ENCODE measurements at places on chromosomes 12 and 14.

- no peak for DNase-seq
These were observed 63.2 kb downstream of the NAV3 start for GRCh38 chr12:77893918-77894317.

GRCh38 chr12:76781321-76781720 lies 17.4 kb downstream of the ZDHHC17 start:
- DNase-seq: no peak

GRCh38 chr12:122635471-122635870 lies 67.7 kb downstream of the HCAR2 start:
- DNase-seq: no peak

DNA sequence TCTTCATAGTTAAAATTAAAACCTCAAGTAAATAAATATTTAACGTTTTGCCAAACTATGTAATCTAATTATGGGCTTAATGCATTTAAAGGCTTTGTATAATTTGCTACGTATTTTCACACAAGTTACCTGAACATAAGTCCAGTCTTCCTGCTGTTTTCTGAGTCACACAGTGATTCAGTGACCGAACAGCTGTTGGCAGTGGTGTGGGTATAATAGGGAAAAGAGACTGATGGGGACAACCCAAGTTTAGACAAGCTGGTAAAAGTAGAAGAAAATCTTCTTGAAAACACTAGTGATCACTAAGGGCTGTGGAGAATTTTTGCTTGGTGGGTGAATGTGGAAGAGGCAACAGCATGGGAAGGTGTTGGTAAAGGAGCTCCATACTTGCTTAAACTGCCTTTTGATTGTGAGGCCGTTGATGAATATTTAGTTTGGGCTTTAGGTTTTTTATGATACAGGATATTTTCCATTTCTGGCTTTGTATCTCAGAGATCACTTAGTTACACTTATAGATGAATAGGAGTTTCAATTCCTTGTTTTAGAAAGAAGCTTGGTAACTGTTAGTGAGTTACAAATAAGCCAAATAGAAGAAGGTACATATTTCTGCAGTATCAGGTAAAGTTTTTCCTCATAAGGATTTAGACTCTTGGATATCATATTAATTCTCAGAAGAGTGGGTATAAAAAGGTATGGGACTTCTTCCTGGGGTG lies 23.9 kb downstream of the LRRK2 start:
- no peak for DNase-seq

DNA sequence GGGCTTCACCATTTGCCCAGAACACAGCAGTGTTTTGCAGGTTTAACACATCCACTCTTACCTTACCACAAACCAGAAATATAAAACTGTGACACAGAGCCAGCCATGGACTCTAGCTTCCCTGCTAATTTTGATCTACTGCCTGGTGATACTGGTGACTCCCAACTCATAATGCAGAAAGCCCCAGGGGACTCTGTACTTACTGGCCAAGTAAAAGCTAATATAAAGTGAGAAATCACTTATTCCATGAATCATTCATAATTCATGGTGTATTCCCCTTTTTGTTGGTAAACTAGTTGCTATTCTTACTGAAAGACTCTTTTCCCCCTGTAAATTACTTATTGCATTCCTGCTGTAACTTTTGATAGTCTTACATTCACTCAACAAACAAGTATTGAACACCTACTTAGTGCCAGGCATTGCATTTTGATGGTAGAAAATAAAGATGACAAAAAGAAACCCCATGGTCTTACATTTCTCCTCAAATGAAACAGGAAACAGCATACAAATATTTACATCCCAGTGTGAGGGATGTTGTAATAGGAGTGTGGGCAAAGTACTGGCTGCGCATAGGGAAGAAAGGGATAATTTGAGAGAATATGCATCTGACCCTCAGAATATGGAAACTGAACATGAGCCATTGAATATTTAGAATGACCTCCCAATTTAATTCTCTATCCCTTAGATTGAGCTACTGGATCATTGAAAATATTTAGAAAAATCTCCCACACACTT lies 279.6 kb downstream of the PDZRN4 start:
- DNase-seq: no peak

DNA sequence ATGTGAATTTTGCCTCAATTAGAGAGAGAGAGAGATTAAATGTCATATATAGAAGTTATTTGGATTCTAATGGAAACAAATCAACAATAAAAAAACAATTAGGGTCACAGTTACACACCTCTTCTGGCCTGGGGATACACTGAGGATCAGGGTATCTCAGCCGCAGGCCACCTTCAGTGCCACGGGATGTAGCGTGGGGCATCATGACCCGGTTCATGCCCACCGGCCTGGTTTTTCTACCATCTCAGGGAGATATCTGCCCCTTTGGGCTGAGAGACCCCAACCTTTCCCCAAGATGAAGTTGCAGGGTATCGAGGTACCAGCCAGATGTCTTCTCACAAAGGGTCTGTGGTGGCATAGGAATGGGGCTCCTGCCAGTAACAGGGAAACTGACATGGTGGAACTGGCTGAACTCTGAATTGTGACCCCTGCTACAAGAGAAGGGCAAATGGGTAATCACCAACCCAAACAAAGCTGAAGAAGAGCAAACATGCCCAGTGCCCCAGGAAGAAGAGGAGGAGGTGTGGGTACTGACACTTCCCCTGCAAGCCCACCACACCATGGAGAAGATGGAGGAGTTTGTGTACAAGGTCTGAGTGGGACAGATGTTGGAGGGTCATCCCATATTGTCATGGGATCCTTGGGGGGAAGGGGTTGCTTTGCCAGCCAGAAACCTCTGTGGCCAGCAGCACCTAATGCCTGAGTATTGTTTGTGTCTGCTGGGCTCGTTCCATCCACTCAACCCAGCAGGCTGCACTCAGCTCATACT lies 19.5 kb downstream of the SERPINA3 start:
- DNase-seq: no peak

GRCh38 chr12:74456431-74456830 lies 81.2 kb upstream of the ATXN7L3B start:
- DNase-seq: no peak

GRCh38 chr14:36619853-36620252 lies 37.4 kb upstream of the NKX2-8 start:
- DNase-seq: no peak

DNA sequence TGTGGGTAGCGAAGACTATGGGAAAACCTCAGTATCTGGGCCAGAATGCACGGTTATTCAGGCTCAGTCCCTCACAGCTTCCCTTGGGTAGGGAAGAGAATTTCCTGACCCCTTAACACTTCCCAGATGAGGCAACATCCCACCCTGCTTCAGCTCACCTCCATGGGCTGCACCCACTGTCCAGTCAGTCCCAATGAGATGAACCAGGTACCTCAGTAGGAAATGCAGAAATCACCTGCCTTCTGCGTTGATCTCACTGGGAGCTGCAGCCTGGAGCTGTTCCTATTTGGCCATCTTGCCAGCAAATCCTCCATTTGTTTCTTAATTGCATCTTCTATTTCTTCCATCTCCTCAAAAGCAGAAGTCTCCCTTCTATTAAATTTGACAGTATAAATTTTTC lies 104.4 kb downstream of the FOXA1 start:
- DNase-seq: no peak

DNA sequence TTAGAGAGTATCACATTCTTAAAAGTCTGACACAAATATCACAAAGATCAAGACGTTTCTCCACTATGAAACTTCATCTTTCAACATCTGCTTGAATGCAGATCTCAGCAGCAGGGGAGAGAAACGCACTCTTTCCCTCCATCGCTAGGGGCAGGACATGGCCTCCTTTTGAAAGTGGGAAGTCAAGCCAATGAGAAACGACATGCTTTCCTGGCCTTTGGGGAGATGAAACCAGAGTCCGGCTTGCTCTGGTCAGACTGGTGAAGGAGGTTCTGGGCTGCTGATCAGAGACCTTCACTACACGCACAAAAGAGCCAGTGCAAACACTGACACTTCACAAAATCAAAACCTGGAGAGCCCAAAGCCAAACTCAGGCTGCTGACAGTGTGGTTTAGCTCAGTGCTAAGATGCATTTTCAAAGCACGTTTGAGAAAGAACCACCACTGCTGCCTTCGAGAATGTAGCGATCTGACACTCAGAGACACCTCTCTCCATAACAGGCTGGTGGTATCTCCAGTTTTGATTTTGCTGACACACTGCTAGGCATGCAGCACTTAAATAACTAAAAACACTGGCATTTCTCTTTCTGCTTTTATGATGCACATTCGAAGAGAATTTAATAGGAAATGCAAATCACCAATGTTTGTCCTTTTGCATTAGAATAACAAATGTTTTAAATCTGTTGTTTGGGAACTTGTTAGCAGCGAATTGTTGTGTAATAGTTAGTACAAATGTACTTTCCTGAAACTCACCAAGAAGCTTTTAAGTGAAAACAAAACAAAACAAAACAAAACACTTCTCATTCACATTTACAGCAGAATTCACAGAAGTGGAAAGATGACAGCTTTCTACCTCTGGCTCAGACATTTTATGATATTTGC lies 93.9 kb upstream of the OVCH1 start:
- no peak for DNase-seq

DNA sequence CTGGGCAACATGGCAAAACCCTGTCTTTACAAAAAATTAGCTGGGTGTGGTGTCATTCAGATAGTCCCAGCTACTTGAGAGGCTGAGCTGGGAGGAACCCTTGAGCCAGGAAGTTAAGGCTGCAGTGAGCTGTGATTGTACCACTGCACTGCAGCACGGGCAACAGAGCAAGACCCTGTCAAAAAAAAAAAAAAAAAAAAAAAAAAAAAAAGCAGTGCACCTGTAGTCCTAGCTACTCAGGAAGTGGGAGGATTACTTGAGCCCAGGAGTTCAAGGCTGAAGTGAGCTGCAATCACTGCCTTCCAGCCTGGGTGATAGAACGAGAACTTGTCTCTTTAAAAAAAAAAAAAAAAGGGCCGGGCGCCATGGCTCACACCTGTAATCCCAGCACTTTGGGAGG lies 5.6 kb downstream of the REM2 start:
- DNase-seq: no peak

DNA sequence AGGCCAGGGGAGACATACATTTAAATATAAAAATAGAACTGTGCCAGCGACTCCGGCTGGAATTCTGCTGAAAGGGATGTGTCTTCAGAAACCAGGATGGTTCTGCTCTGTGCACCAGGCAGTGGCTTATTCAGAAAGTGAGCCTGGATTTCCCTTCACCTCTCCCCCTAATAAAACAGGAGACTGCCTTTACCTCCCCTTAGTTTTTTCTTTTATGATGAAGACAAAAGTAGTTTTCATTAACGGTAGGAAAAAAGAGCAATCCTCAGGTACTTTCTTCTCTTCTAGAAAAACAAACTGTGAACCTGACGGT lies 346 bp downstream of the SLC7A8 start:
- no peak for DNase-seq

- DNase-seq: no peak
These were observed 3.9 kb downstream of the CEBPE start for GRCh38 chr14:23115039-23115731.

DNA sequence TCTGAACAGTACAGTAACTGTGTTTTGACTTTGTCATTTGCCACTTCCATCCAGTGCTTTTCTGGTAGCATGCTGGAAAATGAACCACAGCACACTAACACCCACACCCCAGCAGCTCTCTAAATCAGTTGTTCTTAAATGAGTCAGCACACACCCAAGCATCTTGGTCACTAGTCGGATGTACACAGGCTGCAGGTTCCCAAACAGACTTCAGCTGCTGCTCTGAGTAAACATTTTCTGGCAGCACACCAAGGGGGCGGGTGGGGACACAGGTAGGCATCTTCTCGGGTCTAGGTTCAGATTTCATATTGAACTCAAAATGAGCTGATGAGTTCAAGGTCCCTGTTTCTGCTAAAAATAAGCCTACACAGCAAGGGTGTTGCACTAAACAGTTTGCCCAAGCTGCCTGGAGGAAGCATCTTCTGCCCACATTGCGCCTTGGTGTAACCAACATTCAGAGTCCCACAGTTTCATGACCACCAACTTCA lies 39.8 kb downstream of the IFNG start:
- DNase-seq: peak; percentile 47

DNA sequence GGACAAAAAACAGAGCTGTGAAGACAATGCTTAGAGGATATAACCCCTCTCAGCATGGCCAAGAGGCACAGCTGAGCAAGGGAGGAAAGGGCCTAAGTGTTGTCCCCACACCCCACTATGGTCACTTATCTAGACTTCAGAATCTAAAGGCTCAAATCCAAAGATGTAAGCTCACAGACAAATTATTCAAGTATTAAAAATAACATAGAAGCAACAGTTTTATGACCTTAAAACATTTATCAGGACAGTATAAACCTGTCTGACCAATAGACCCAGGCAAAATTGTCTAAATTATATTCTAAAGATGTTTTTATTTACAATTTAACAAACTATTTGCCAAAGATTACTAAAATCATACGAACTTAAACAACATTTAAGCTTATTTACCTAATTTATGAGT lies 28.1 kb upstream of the PRICKLE1 start:
- no peak for DNase-seq

DNA sequence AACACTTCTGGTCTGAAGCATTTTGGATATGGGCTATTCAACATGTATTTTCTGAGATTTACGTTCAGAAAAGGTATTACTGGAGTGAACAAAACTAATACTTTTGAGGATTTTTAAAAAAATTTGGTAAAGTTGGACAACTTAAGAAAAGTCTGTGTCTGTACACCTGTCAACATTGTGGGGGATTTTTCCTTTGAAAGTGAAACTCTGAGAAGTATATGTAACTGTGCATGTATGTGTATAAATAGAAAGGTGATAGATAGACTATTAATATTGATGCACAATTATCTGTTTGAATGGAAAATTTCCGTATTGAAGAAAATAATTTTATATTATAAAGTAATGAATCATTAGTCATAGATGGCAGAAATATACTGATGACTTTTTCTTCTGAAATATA lies 312.8 kb upstream of the MDGA2 start:
- no peak for DNase-seq

- no peak for DNase-seq
These were observed 5.5 kb downstream of the TMEM63C start for GRCh38 chr14:77186911-77187648.

GRCh38 chr14:20956376-20956976 lies 1.2 kb downstream of the RNASE2 start:
- no peak for DNase-seq

DNA sequence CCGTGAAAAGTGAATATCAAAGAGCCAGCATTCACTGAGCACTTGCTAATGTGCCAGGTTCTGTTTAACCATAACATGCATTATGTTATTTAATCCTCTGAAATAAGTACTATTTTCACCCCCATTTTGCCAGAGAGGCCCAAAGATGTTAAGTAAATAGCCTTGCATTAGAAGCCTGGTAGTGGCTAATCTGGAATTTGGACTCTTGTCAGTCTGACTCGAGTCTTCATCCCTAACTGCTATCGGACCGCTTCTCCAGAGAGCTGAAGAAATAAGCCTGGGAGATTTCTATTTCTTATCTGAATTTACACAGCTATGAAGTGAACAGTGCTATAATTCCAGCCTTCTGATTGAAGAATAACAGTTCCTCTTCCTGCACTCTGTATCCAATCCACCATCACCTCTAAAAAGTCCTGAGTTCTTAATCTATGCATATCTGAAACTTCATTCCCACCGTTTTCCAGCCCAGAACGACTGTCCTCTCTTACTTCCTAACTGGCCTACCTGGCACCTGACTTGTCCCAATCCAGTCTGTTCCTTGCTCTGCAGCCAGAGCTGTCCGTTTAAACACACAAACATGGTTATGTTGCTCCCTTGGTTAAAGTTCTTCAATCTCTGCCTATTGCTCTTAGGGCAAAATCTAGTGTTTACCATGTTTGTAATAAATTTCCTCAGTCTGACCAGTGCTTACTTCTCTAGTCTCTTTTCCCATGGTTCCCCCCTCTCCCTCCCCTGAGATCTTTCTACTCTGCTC lies 2.3 kb downstream of the POLR3B start:
- no peak for DNase-seq

All from activated gamma-delta T cell treated with Interleukin-2 at 50 U/mL for 16 hours (primary cell).